ENCODE measurements at places on chromosomes 7 and 10. TPM values are rescaled to one million over a fixed set of nuclear protein-coding genes. Genes with fewer than 3 reads are reported as not detected.

NPFFR1 gene
- 1.0 TPM for total RNA-seq

NPY4R2 gene
- total RNA-seq = 1.9 TPM

ZNF282 gene
- total RNA-seq = 20.9 TPM

CRHR2 gene
- not detected for total RNA-seq

FKBP6 gene
- total RNA-seq = 0.47 TPM

HECW1 gene
- total RNA-seq = 0.06 TPM

PRTFDC1 gene
- total RNA-seq = 3.8 TPM

PGAM2 gene
- 0.44 TPM for total RNA-seq

C10orf67 gene
- 1.2 TPM for total RNA-seq

GNAT3 gene
- total RNA-seq = not detected

INA gene
- not detected for total RNA-seq

AKR1C1 gene
- total RNA-seq = 54.5 TPM

STEAP4 gene
- total RNA-seq = 63.5 TPM

MORN4 gene
- total RNA-seq = 5.4 TPM

All from lower lobe of right lung (tissue), 2 donors.